ENCODE measurements at places on chromosomes 2 and 18.

DNA sequence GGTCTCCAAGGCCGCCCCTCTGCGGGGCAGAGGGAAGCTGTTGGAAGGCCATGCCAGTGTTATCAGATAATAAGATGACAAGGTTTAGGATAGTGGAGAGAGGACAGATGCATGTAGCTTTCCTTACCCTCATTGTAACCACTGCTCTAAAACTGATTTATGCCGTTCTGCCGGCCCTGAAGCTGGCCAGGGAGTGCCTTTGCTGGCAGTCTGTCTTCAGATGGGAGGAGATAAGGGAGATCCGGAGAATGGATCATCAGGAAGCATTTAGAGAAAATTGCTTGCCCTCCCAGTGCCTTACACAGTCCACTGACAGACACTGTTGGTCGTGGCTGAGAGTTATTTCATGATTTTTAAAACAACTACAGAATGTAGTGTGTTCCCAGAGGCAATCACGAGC lies 35.4 kb upstream of the MYO3B start:
- DNase-seq, result no peak

- no peak for DNase-seq
Measured at GRCh38 chr2:219453671-219454590, 19.3 kb downstream of the SPEG start.

DNA sequence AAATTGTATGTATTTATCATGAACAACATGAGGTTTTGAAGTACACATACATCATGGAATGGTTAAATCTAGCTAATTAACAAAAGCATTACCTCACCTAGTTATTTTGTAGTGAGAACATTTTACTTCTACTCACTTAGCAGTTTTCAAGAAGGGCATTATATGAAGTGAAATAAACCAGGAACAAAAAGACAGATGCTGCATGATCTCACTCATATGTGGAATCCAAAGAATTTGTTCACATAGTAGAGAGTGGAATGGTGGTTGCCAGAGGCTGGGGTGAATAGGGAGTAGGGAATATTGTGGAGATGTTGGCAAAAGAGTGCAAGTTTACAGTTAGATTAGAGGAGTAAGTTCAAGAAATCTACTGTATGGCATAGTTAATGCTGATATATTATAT lies 292.0 kb downstream of the ASXL3 start:
- DNase-seq, result no peak

DNA sequence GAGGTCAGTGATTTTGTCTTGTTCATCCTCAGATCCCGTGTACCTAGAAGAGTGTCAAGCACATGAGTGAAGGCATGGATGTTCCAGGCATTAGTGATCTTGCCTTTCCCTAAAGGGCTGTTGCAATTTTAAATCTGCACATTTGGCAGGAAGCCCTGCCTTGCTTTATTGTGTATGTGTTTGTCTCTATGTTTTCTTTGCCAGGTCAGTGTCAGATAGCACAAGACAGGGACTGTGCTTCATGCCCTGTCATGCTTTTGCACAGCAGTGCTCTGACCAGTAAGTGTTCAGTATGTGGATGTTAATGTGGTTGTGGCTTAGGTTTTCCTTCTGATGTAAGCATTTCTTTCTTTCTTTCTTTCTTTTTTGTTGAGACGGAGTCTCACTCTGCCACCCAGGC lies 131.5 kb downstream of the RGPD3 start:
- DNase-seq, result no peak

GRCh38 chr2:181890271-181890670 lies 1.3 kb upstream of the ITPRID2 start:
- DNase-seq, result no peak

- no peak for DNase-seq
Measured at GRCh38 chr18:69631281-69631680, 230.6 kb downstream of the DOK6 start.

Data from T47D (cell line).